ENCODE measurements at places on chromosomes 3 and 15.

GRCh38 chr3:133135306-133135705 lies 97.1 kb downstream of the TMEM108 start:
- no peak for DNase-seq

DNA sequence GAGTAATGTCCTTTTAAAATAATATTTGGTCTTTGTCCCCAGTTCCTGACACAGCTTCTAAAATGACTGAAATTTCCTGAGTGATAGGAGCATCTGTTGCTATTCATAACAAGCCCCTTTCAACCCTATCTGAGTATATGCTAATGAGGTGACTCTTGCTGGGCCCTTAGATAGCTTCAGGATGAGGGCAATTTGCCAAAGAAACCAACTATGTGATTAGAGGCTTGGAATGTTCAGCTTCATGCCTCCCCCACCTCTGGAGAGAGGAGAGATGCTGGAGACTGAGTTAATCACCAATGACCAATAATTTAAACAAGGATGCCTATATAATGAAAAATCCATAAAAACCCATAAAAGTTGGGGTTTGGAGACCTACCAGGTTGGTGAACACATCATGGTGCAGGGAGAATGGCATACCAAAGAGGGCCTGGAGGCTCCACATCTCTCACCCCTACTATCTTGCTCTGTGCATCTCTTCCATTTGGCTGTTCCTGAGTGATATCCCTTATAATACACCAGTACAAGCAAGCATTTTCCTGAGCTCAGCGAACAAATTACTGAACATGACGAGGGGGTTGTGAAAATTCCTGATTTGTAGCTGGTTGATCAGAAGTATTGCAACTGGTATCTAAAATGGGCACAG lies 189.2 kb downstream of the ECT2 start:
- DNase-seq: no peak

- DNase-seq: no peak
Observed at GRCh38 chr3:162699291-162699690, 1202.7 kb downstream of the OTOL1 start.

DNA sequence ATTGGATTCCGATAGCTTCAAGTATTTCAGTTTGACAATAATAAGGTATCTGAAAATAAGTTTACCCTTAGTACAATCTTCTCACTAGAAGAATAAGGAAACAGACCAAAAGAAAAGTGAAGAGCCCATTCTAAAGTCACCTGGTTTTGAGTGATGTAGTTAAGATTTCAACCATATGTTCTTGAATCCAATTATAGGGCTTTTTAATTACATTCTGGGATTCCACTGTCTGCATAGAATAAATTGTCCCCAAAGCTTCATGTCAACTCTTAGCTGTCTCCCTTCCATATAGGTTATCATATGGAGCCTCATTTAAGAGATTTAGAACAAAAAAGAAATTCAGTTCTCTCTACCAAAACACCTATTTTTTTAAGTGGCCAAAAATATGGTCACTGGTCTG lies 1158.8 kb downstream of the IGSF11 start:
- no peak for DNase-seq

DNA sequence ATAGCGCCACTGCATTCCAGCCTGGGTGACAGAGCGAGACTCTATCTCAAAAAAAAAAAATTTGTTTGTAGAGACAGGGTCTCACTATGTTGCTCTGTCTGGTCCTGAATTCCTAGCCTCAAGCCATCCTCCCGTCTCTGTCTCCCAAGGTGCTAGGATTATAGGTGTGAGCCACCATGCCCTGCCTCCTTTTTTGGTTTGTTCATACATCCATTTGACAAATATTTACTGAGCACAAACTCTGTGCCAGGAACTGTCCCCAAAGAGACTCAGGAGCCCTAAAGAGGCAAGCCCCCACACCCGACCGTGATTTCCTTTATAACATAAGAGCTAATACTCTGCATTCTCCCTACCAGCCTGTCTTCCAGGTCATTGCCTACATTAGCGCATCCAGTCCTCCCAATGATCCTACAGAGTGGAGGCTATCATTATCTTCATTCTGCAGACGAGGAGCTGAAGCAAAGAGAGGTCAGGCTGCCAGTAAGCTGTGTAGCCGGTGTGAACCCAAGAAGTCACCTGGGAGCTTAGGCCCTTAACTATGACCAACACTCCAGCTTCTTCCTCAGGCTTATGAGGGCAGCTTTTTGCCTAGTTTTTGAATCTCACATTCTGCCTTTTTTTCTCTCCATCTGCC lies 6.3 kb upstream of the PXK start:
- DNase-seq: no peak

DNA sequence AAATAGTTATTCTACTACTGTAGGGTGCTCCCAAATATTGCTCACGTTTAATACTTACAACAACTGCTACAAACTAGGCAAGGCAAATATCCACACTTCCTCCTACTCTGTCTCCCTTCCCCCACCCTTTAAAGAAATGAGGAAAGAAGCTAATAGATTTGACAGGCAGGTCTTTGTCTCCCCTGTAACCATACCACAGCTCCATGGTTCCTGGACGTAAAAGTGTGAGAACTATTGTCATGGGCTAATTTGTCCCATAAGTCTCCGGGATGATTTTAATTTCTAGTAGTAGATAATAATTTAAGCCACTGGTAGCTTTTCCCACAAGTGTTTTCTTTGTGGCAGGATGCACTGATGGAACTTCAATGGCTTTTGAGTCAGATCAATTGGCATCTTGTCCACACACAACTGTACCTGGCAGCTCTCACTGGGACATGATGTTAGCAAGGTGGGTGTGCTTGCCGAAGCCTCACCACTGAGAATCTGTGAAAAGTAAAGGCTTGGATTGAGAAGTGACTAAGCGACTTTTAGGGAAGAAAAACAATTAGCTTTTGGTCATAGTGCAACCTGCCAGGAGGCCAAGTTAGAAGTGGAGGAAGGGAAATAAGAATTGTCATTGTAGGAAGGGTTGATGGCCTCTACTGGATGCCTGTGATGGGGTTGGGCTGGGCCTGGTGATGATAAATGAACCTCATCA lies 1.4 kb upstream of the CPOX start:
- DNase-seq: no peak

GRCh38 chr15:100094127-100094510 lies 247.7 kb downstream of the ADAMTS17 start:
- DNase-seq: no peak

DNA sequence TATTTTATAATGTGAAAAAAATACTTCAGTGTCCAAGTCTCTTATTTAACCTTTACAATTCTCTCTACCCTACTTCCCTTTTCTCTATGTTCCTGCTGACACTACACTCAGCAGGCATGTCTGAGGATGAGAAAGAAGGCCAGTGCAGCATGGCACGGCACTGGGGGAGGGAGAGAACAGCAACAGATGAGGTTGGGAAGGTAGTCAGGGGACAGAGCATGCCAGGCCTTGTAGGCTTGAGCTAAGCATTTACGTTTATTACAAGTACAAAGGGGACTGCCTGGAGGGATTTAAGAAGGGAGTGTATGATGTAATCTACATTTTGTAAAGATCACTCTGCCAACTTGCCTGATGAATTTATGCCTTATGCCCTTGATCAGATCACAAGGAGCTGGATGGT lies 117.3 kb upstream of the WNT5A start:
- DNase-seq: no peak

Measured in stimulated activated CD4-positive, alpha-beta T cell treated with anti-CD3 and anti-CD28 coated beads, Interleukin-12 subunit alpha, Interleukin-12 subunit beta, amount 100 ng/mL, for 48 hours (primary cell).